Neural crest cell (in vitro differentiated cells): ENCODE measurements at places on chromosomes 7 and 10. TPM values are rescaled to one million over a fixed set of nuclear protein-coding genes. Genes with fewer than 3 reads are reported as not detected.

AKR1C2 gene
- 3.8 and 3.9 TPM in 2 replicates for total RNA-seq

CACNB2 gene
- total RNA-seq, result 2.1 and 2.2 TPM in 2 replicates

VSTM2A gene
- total RNA-seq, result 0.79 and 1.0 TPM in 2 replicates

ZNF722 gene
- not detected in 2 replicates for total RNA-seq

GPR26 gene
- total RNA-seq, result not detected in 2 replicates

DNA sequence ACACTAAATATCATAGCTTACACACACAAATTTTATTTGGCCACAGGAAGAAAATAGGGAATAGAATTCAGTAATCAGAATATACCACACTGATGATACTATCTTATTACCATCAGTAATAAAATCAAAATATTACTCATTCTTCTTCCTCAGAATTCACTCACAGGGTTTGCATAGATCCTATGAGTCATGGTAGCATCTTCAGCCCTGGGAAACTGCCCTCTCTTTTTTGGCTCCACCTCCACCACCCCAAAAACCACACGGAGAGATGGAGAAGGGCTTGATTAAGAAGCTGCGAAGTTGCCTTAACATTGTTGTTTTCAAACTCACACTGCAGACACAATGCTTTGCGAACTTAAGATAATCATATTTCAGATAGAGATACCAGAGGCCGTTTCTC is 154.1 kb upstream of the AHR start:
- DNase-seq, result no peak

GRCh38 chr7:28808796-28809533 is 149.2 kb downstream of the TRIL start:
- DNase-seq, result no peak

- no peak for DNase-seq
These were observed 38.4 kb downstream of the NT5C2 start for GRCh38 chr10:103154521-103155299.

GRCh38 chr10:119149157-119149556 is 16.4 kb downstream of the SFXN4 start:
- no peak for DNase-seq

DNA sequence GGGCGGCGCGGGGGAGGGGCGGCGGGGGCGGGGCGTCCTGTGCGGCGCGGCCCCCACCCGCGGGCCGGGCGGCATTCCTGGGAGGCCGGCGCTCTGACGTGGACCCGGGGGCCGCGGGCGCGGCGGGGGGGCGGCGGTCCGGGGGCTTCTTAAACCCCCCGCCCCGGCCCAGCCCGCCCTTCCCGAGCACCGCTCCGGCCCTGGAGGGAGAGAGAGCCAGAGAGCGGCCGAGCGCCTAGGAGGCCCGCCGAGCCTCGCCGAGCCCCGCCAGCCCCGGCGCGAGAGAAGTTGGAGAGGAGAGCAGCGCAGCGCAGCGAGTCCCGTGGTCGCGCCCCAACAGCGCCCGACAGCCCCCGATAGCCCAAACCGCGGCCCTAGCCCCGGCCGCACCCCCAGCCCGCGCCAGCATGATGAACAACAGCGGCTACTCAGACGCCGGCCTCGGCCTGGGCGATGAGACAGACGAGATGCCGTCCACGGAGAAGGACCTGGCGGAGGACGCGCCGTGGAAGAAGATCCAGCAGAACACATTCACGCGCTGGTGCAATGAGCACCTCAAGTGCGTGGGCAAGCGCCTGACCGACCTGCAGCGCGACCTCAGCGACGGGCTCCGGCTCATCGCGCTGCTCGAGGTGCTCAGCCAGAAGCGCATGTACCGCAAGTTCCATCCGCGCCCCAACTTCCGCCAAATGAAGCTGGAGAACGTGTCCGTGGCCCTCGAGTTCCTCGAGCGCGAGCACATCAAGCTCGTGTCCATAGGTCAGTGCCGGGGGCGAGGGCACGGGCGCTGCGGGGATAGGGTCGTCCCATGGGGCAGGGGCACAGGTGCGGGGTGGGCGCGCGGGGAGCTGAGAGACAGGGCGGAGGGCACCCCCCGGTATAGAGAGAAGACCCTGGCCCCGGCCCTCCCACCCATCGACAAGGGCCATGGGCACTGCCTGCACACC is at the start of gene FLNC:
Gene FLNC, plus strand, starts transcription at position 176 of the 947 bp plus-strand sequence. Its CDS starts 232 bp downstream, at position 408.
- peak; percentile 34 for DNase-seq

DNA sequence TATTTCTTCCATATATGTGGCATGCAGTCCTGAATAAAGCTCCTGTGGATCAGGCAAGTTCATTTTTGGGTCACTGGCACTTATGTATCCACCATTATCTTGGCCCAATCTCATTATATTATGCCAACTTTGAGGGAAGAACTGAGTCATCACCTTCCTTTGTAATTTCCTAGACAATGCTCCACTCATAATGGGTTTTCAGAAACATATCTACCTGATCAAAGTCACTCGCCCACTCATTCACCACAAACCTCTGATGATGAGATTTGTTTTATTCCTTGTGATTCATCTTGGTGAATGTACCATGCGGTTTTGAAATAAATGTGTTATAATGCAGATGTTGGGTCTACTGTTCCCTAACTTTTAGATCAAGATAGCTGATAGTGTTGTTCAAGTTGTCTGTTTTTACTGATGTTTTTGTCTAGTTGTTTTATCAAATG is 525.8 kb downstream of the KIF20B start:
- DNase-seq, result no peak

- no peak for DNase-seq
These were observed 229.7 kb downstream of the CACNB2 start for GRCh38 chr10:18369859-18370473.

DNA sequence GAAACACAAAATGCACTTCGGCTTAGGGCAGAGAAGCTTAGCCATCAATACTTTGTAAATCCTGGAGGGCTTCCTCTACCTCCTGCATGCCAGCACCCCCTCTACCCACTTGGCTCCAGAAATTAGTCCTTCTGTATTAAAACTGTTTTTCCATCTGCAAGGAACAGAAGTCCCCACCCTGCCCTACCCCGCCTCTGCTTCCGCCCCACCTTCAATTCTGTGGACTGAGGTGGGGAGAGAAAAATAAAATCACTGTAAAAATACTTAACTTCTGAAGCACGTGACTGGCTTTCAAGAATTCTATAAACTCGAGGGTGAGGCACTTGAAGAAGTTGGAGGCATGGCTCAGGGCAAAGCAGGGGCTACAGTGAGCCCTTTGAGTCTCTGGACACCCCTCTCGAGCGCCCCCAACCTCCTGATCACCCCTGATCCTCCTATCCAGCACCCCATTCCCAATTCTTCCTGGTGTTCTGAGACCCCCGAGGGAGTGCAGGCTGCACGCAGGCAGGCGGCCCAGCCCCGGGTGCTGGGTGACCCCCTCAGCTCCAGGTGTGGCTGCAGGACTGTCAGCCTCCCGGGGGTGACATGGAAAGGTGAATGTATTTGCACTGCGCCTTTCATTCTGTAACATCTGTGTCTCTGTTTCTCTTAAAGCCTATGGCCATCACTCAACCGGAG is 7.3 kb upstream of the KIAA1217 start:
- DNase-seq, result no peak

DNA sequence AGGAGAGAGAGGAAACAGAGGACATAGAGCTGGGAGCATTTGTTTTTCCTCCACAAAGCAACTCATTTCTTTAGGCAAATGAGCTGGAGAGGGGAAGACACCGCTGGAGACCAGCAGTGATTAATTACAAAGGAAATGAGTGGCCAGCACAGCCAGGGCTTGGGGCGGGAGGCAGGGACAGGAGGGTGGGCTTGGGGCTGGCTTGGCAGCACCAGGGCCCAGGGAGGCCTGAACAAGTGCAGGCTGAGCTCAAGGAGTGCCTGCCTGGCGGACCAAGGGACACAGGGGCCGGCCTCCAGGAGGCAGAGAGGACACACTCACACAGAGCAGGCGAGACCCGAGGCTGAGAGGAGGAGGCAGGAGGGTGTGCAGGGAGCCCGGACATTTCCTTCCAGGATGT is 149.0 kb upstream of the UNC5B start:
- no peak for DNase-seq

DNA sequence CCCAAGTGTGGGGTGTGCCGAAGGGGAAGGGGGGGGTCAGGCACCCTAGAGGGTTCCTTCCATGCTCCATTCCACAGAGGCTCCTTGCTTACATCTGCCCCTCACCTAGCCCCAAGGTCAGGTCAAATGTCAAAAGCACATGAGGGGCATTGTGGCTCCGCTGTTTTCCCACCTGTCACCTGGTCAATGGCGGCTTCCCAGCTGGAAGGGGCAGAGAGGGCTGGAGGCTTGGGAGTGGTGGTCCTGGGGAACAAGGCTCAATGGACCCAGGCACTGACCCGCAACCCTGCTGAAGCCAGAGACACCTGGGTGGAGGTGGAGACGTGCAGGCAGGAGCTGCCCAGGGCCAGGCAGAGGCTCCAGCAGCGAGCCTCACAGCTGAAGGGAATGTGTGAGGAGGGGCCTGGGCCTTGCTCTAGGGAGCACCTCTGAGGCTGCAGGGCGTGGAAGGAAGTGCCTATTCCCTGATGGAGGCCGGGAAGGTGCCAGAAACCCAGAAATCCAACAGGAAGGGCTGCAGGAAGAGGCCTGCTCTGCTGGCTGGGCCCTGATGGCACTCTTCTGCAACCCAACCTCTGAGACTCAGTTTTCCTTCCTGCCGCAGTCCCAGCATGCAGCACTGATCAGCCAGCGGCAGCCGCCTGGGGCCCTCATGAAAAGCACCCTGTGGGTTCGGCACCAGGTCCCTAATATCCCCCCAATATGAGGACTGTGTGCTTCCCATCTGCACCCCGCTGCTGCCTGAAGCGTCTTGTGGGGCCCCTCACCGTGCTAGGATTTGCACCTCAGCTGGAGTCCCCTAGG is 16.0 kb downstream of the RASGEF1A start:
- DNase-seq, result no peak
